ENCODE measurements at places on chromosomes 1 and 21.

DNA sequence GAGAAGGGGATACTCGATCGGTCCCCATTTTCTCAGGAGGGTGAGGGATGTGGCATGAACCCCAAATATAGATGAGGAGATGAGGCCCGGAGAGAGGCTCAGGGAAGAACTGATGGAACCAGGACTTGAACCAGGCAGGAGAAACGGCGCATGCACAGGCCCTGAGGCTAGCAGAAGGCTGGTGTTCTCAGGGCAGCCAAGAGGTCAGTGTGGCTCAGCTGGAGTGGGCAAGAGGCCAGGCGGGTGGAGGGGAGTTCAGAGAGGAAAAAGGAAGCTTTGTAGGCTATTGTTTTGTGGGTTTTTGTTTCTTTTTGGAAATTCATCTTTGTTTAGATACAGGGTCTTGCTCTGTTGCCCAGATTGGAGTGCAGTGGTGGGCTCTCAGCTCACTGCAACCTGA lies 122.0 kb downstream of the LACTBL1 start:
- DNase-seq = no peak

DNA sequence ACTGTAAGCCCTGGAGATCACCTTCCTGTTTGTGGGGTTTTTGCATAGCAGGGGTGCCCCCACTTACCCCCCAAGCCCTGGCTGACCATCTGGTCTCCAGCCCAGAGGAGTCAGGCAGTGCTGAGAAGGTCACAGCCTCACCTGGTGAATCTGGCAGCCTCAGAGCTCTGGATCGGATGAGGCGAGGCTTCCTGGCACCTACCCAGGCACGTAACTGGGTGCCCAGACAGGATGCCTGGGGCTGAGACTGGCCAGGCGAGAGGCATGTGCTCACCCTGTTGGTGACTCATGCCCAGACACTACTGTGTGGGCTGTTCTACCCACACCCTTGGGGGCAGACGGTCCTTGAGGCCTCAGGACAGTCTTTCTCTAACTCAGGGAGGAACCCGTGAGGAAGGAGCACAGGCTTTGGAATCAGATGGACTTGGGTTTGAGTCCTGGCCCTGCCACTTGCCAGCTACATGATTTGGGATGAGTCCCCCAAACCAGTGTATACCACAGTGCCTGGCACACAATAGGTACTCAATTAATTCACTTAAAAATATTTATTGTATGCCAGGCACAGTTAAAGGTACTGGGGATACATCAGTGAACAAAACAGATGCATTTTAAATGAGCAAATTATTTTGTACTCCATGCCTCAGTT lies 15.1 kb upstream of the PADI3 start:
- no peak for DNase-seq

- no peak for DNase-seq
Measured at GRCh38 chr1:224450561-224451350, 16.2 kb upstream of the WDR26 start.

DNA sequence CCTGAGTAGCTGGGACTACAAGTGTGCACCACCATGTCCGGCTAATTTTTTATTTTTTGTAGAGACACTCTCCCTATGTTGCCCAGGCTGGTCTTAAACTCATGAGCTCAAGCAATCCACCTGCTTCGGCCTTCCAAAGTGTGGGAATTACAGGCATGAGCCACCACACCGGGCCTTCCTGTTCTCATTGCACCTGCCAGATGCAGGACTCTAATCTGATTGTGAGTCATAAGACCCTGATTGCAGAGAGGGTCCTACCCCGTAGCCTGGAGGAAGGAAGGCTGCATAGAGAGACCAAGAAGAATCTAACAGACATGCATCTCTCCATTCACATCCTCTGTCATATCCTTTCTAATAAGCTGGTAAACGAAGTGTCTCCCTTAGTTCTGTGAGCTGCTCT lies 19.5 kb upstream of the CGN start:
- no peak for DNase-seq

- no peak for DNase-seq
Measured at GRCh38 chr1:157277281-157277680, 139.1 kb upstream of the ETV3 start.

- no peak for DNase-seq
Measured at GRCh38 chr1:39737546-39738169, 1.0 kb upstream of the PPIE start.

DNA sequence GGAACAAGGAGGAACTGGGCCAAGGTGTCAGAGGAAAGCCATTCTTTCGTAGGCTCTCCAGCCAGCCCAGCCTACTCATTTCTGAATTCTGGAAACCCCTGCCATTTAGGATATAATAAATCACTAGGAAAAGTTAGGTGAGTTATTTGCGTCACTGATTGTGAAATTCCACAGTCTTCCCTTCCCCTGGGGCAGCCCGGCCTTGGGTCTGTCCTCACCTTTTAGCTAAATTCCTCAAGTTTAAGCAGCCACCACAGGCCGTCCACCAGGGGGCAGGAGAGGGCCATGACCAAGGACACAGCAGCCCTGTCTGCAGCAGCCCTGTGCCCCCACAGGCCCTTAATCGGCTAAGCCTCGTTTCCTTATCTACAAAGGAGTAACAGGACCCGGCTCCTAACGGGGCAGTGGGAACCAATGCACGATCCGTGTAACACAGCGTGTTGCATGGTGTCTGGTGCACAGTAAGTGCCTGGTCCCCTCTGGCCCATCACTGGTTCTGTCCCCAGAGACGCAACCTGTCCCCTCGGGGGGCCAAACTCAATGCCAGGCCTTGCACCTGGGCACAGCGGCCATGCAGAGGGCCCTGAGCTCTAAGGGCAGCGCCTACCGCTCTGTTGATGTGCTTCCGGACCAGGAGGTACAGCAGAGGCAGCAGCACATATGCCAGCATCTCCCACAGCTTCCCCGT lies 18.1 kb downstream of the GPR157 start:
- peak; percentile 81 for DNase-seq

DNA sequence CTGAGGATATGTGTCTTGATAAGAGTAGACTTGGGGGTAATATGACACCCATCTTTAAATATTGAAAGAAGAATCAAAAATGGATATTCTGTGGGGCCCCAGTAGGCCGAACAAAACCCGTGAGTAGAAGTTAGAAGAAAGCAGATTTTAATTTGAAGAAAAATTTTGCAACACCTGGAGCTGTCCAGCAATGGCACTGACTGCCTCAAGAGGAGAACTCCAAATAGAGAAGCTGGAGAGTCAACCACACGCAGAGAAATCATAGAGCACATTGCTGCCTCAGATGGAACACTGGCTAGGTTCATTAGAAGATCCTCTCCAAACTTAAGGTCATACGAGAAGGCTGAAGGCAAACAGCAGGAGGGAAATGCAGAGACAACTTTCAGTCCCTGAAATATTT lies 6.8 kb downstream of the NHLH1 start:
- DNase-seq = no peak
